ENCODE measurements at places on chromosomes 1 and 21.

- DNase-seq, result no peak
Measured at GRCh38 chr21:33846141-33846540, 69.5 kb downstream of the ATP5PO start.

DNA sequence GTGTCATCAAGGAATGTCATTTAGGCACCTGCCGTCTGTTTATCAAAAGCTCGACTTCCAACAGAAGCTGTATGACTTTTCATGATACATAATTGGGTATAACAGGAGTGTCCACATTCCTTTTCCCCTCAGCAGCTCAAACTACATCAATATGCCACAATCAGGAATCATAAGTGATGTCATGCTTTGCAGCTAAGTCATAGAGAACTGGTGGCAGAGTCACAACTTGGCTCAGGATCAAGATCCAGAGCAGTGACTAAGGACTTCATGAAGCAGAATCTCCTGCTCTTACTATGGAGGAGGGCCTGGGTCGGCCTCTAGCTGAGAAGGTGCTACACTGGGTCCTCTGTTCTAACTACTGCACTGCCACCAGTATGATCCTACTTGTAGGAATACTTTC is 36.5 kb upstream of the AGBL4 start:
- no peak for DNase-seq

DNA sequence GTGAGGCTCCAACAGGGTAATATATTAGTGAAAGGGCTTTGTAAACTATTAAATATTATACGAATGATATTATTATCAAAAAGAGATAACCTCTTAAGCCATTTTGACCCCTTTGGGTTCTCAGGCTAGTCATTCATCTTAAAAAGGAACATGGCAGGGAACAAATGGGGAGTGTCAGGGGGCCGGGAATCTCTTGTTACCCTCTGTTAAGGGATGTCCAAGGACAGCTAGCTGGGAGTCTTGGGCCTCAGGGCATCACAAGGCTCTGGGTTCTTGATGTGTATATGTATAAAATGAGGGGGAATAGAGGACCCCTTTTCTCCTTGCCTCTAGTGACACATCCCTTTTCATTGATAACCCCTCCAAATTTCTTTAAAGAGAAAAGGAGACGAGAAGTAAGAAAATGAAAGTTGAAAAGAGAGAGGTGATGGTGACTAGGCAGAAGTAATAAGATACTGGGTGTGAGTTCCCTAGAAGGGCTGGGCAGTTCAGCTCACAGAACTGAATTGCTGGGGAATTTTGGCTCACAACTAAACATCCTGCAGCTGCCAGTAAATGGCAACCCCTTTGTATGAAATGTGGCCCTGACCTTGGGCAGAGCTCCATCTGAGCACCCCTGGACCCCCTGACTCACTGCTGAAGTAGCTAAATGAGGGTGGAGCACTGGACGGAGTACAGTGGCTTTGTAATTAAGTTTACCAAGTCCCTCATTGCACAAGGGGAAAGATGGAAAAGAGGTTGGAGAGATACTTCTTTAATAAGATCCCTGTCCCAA is 20.0 kb upstream of the ZNF326 start:
- DNase-seq, result no peak

GRCh38 chr1:154755858-154756730 is 114.0 kb downstream of the KCNN3 start:
- no peak for DNase-seq

DNA sequence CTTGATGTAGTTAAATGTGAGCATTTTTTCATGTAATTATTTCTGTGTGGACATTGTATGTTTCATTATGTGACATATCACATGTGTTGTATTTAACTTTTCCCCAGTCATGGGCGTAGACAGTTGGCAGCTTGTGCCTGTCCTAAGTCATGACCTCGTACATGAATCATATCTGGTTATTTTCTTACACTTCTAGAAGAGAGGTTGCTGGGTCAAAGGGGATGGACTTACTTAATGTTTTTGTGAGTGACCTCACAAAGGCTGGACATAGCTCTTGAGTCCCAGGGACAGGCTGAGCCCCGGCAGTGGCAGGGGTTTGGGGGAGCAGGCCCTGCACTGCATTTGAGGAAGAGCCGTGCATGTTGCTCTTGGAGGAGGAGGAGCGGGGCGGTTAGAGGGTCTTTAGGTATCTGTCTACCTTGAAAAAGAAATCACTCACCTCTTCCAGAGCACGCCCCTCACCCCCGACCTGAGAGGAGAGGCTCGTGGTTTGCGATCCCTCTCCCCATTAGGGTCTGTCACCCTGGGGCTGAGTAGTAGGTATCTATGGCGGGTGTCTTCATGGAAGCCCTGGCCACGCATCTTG is 16.4 kb downstream of the IFNGR2 start:
- DNase-seq, result no peak

- DNase-seq, result no peak
Measured at GRCh38 chr1:159431904-159432303, at the start of gene OR10J4. TSS of gene OR10J4 (plus strand) at chr1:159432204.
